ENCODE measurements at places on chromosomes 3 and 15.

DNA sequence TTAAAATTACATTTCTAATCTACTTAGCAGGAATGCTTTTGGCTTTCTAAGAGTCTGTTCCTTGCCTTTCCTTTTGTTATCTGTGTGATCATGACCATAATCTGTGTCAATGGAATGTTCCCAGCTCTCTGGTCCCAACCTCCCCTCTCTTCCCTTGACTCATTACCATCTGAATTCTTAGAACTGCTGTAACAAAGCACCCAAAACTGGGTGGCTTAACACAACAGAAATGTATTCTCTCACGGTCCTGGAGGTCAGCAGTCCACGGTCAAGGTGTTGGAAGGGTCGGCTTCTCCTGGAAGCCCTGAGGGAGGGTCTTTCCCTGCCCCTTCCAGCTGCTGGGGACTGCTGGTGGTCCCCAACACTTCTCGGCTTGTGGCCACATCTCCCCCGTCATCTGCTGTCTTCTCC is 81.1 kb downstream of the LRRK1 start:
- peak; percentile 46 for DNase-seq

DNA sequence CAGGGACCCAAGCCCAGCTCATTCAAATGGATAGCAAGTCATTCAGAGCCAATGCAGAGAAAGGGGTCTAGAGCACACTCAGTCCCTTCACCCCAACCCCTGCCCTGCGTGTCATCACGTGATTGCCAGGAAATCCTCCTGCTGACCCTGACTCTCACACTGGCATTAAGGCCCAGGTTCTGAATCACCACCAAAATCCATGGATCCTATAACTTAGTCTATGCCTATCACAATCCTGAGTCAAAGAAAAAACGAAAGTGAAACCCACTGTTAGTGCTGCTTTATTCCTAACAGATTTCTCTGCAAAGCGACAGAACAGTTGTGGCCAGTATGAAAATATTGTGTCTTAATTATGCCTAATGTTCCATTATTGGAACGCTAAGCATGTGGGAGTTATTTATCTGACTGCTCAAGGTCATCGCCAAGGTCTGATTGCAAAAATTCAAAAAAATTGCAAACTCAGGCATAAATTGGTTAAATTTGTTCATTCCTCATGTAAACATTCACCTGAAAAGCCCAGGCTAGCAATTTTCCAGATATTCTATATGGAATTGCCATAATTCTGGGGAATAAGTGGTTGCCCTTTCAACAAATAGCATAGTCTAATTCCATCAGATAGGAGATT is 108.7 kb upstream of the EIF1B start:
- DNase-seq, result no peak

DNA sequence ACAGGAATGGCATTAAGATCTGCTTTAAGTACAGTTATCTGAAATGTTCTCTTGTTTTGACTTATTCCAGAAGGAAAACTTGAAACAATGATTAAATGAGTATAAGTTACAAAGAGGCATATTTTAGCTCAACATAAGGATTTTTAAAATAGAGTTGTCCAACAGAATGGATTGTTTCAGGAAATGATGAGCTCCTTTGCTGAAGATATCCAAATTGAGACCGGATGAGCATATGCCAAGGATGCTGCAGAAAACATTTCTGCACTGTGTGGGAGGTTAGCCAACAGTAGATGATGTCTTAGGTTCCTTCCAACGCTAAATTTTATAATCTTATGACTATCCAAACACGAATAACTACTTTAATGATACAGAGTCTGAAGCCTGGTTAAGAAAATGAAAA is 226.5 kb upstream of the NANOGP8 start:
- no peak for DNase-seq

DNA sequence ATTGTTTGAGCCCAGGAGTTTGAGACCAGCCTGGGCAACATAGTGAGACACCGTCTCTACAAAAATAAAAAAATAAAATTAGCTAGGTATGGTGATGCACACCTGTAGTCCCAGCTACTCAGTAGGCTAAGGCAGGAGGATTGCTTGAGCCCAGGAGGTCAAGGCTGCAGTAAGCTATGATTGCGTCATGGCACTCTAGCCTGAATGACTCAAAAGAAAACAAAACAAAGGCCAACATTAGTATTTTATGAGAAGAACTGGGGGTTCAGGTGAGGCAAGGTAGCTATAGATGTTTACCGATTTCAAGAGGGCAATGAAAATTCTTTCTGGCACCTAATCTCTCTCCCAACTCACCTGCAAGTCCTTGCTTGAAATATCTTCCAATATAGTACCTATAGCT is 77.2 kb downstream of the GREM1 start:
- no peak for DNase-seq

DNA sequence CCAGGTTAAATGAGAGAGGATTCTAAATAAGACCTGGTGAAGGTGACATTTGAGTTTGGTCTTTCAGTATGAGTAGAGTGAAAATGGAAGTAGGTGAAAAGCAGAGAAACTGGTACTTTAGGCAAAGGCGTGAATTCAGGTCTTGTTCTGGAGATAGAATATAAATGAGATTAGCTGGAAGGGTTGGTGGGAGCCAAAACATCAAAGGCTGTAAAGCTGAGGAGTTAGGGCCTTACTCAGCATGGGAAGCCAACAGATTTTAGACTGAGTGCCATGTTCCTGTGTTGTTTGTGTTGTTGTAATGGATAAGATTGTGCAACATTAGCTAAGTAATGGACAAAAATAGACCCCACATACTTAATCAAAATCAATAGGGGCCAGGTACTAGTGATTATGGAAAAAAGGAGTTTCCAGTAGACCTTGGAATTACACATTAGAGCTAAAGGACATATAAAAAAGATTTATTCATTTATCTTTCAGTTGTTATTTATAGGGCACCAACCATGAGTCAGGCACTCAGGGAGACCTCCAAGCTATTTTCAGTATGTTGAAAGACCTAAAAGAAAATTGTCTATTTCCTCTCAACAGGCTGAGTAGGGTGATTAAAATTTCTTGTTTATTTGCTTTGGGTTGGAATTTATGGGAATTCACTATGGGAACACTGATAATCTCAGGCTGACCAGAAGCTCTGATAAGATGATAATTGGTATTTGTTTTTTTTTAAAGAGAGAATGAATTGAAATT is 20.8 kb downstream of the ARL14 start:
- DNase-seq, result peak; percentile 50

DNA sequence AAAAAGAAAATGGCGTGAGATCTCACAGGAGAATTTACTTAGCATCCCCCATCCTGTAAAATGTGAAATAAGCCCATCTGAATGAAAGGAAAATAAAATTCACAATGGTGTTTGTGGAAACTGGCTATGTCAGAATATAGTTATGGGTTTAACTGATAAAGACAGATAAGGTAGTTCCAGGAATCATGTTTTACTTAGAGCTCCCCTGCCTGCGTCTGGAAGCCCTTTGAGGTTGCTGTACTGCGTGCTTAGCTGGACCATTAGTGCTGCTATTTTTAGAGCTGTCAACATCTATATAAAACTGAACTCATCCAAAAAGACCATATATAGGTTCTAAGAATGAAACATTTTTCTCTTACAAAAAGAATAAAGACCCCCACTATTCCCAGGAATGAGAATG is 130.8 kb downstream of the LSAMP start:
- no peak for DNase-seq

DNA sequence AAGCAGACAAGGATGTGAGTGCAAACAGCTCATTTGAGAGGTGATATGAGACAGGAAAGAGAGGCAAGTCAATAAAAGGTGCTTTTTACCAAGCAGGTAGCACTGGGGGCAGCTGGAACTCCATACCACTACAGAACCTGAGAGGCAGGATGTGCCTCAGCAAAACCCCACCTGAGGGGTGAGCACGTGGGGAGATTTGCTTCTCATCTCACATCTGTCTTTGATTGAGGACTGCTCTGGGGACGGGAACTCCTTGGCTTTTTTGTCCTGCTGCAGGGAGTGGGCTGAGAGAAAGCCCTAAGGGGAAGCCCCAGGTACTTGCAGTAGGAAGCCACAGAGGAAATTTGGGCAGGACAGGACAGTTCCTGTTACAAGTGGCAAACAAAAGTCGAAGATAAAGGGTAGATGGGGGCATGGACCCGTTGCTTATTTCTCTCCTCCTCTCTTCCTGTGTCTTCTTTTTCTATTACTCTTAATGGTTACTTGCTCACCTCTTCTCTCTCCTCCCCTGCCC is 27.1 kb downstream of the CFAP161 start:
- no peak for DNase-seq

- DNase-seq, result peak; percentile 47
Measured at GRCh38 chr3:10551821-10552630, 46.6 kb upstream of the ATP2B2 start.

GRCh38 chr15:101379647-101380046 is 84.6 kb upstream of the SNRPA1 start:
- no peak for DNase-seq

GRCh38 chr3:101850246-101851051 is 1.1 kb downstream of the NFKBIZ start:
- DNase-seq, result peak; percentile 59

DNA sequence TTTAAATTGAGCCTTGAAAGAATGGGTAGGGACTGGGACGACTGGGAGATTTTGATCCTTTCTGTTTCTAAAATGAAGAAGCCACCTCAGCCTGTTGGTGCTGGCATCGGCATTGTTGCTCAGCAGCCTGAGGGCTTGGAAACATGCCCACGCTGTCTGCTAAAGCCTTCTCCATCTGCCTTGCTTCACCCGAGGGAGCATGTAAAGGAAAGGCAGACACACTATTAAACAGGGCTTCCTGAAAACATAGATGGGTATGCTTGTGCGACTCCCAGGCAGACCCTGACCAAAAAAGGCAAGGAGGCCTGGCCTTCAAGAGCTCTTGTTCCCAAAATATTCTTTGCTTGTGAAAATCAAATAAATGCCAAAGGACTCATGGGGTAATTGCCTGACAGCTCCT is 84.2 kb upstream of the SLC4A7 start:
- peak; percentile 45 for DNase-seq

DNA sequence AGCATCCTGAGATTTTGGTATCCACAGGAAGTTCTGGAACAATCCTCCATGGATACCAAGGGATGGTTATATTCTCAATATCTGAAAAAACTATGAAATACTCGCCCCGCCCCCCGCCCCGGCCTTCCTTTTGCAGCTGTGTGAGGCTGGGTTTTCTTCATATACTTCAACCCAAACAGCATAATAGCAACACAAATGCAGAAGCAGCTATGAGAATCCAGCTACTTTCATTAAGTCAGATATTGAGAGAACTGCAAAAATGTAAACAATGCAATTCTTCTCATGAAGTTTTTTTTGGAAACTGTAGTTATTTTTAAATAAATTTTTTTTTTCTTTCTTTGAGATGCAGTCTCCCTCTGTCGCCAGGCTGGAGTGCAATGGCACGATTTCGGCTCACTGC is 10.9 kb upstream of the IDH2 start:
- DNase-seq, result no peak

- DNase-seq, result no peak
Measured at GRCh38 chr15:82852941-82853561, 43.6 kb downstream of the WHAMM start.

DNA sequence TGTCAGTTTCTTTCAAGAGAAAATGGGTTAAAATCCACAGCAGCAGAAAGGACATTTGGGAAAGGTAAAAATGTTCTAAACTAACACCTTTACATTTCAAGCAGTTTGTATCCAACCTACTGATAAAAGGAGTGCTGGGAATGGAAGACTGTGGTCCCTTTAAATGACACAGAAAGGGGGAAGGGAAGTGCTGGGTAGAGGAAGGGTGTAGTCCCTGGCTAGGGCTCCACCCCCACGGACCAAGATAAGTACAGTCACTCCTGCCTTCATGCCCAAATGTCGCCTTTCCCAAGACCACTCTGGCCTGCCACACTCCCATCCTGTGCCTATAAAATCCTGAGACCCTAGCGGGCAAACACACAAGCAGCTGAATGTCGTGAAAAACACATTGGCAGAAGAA is 350.9 kb upstream of the POU1F1 start:
- no peak for DNase-seq

DNA sequence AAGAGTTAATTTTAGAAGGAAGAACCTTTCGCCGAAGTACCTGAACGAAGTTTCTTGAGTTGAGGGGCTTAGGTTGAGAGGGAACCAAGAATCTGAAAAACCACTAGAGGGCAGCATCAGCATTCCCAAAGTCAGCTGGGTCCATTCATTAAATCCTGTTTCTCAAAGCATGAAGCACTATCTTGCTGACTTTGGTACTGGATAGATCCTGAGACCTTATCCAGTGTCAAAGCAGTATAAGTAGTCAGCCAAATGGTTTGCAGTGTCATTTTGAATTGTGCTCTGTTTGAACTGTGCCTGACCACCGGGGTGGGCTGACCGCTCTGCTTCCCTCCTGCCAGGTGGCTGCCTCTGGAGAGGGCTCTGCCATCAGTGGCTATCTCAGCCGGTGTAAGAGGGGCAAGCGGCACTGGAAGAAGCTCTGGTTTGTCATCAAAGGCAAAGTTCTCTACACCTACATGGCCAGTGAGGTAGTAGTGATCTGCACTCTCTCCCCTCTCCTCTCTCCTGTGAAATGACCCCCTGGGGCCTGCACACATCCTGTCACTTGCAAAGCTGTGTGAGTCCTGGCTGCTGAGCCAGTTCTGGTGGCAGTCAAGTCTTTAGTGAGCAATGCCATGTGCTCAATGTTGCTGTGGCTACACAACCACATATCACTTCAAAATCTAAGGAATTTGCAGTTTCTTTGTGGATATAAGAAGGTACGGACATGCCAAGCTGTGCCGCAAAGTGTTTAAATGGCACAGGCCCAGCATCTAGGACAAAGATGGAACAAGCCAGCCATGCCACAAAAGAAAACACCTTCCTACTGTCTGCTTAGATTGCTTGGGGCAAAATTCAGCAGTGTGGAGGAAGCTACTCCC is 21.4 kb upstream of the NR2C2 start:
- peak; percentile 35 for DNase-seq

- no peak for DNase-seq
Measured at GRCh38 chr3:29484633-29485032, 203.8 kb downstream of the RBMS3 start.

DNA sequence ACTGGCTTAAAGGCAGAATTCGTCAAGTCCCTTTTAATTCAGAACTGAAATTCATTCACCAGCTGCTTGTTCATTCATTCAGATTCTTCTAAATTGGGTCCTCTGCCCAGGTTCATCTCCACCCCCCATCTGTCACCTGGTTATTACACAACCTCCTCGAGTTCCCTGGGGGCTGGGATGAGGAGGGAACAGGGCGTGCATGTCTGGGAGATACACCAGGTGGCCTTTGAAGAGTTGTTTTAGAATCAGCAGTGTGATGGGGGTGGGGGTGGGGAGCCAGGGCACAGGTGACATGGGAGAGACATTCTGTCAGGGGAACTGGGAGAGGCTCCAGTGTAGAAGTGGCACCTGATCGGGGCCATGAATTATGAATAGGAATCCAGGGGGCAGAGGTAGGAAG is 8.2 kb downstream of the SNX33 start:
- no peak for DNase-seq

DNA sequence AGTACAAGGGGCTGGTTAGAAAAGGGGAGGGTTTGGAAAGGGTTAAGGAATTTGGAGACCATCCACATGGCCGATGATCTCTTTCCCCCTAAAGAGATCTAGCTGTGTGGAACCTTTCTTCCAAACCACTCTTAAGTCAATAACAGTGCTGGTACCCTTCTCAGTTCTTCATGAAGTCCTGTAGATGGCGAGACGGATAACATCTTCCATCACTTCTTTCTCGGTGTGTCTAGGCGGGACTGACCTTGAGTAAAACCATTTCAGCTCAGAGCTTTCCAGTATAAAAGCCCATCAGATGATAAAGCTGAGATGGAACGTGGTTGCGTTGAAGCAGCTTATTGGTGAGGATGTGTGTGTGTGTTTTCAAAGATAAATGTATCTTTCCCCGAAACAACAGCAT is 151.5 kb upstream of the BHLHE40 start:
- DNase-seq, result no peak
